HT-29 (cell line): ENCODE measurements at places on chromosomes 5 and 9.

GRCh38 chr5:111853748-111854147, 96.8 kb upstream of the NREP start:
- DNase-seq, result no peak

GRCh38 chr9:21340735-21341134, 5.5 kb upstream of the KLHL9 start:
- DNase-seq, result no peak

DNA sequence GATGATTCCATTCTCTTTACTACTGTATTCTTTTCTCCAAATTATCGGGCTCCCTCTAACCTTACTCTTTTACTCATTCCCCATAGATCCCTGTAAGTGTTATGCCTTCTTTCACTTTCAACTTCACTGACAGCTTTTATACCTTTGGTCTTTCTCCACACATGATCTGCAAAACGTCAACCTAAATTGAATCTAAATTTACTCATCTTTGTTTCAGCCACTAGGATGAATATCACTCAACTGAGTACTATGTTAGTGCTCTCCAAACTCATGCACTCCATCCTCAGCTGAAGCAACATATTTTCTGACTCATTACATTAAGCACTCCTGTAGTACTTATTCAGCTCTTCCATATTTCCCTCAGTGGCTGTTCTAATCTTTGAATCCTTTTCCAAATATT, 133.4 kb downstream of the ADAMTS19 start:
- no peak for DNase-seq

GRCh38 chr9:7909537-7909936, 110.0 kb upstream of the DMAC1 start:
- no peak for DNase-seq

DNA sequence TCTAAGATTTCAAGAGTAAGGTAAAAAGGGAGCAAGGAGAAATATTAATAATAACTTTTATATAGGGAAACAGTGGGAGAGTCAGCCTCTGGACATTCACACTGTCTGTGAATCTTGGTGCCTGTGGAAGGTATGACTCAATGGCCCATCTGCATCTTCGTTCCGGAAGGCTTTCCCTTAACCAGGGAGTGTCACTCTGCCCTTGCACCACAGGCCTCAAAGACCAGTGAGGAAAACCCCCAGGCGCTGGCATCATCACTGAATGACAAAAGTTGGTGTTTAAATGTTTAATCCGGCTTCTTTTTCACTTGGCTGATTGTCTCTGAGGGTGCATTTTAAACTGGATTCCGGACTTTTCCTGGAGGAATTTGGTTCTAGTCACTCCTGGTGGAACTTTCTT, 522.4 kb upstream of the TLE4 start:
- DNase-seq, result no peak

GRCh38 chr5:75886706-75887105, 169.5 kb upstream of the POC5 start:
- no peak for DNase-seq

DNA sequence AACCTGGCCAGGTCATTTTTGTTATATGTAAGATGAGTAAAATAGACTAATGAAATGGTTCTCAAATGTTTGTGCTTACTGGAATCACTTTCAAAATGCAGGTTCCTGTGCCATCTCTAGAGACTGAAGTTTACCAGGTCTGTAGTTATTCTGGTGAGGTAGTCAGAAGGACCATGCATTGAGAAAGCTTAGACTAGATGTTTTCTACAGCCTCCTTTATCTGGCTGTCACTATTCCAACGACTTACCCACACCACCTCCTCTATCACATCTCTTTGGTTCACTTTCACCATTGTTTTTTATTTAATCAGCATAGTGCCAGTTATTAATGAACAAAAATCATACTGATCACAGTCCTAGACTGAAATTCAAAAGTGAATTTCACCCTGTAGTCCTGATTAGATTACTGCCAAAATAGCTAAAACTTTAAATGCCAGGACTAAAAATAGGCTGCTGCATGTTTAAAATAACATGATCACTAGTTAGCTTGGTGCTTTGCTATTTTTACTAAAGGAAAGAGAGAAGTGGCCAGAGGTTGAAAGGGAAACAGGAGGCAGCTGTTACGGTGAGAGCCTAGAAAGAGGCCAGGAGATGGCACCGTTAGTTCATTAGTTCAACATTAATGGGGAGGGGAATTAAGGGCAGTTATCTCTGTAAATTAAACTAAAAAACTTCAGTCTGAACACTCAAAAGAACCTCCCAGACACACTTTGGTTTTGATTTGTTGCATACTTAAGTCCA, 13.9 kb upstream of the FNIP1 start:
- peak; percentile 33 for DNase-seq

DNA sequence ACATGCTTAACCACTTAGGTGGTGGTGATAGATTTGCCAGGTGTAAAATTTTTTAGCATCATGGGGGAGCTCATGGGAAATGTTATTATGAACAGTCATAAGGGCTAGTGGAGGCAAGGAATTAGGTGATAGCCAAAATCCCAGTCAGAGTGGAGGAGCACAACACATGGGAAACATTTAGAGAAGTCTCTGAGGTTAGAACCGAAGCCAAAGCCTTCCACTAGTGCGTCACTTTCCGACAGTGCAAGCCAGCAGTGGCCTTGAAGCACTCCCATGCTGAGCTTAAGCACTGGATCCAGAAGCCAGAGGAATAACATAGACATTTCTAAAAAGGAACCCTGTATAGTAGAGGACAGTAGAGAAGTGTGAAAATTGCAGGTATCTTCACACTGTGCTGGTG, 101.5 kb upstream of the SNX2 start:
- DNase-seq, result no peak

GRCh38 chr9:125258832-125259534, 2.6 kb upstream of the GAPVD1 start:
- no peak for DNase-seq

DNA sequence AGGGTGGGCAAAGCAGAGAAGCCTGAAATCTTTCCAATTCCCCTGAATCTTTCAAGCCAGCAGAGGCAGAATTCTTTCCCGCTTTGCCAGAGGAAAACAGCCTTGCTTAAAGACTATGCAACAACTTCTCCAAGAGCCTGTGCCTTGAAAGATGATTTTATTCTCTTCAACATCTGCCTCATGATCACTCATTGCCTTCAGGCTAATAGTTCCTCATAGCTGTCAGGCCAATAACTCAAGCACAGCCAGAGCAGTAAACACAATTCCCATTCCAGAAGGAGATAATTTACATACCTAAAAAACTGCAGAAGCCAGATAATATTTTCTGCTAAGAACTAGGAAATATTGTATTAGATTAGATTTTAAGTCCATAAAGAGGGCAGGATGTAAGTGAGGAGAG, 92.3 kb upstream of the PUM3 start:
- DNase-seq, result no peak

- no peak for DNase-seq
Observed at GRCh38 chr5:15103130-15103529, 231.6 kb upstream of the ANKH start.

DNA sequence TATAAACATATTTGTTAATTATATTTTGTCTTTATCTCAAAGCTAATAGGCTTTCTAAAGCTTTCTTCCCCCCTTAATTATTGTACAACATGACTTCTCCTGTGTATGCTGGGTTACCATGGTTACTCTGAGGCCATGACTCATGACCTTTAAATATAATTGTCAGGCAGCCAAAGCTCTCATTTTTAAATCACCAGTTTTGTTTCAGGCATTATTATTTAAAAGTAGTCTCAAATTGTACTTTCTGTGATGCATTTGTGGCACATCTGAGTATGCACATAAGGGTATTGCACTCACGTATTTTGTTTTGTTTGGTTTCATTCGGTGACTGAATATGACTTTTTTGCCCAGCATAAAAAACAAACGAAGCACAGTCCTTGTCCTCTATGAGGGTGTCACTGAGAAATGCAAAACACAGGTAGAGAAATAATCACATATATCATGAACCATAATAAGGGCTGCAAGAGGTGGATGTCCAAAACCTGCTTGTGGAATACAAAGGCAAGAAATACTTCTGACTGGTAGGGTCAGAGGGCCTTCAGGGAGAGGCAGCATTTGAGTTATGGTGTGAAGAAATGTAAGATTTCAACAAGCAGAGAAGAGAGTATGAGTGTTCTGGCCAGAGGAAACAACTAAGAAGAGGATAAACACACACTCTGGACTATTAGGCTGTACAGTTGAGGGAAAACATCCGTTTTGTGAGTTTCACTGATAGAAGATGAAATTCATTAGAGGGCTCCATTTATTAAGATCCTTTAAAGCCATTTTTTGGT, 2.1 kb downstream of the CCDC192 start:
- DNase-seq, result peak; percentile 58

DNA sequence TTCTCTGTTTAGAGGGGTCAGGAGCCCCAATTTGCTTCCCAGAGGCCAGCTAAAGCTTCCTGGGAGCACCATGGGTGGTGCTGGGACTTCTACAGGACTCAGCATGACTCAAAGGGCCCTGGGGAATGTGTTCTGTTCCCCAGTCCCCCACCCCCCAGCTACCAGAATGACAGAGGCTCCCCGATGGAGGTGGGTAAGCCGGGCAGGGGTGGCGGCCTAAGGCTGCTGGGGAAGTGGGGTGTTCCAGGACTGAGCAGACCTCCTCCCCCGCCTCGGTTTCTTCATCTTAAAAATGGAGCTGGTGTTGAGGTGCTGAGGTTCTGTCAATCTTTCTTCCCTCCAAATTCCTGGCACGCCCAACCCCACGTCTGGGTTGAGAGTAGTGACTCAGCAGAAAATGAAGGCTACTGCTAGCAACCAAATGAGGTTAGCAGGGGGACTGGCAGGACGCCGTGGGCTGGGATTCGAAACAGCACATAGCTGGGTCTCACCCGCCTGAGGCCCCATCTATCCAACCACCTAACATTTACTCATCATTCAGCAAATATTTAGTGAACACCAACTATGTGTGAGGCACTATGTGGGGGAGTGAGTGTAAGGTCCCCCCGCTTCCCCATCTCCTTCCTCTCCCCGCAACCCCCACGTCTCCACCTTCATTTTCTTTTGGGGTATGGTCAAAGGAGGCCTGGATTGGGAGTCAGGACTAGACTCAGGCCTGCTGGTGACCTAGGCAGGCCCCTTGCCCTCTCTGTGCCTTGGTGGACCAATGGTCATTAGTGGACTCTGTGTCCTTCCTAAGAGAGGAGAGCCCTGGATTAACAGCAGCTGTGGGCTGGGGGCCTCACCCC, 50.2 kb downstream of the C9orf50 start:
- peak; percentile 30 for DNase-seq

- no peak for DNase-seq
Observed at GRCh38 chr5:118777189-118777736, 211.1 kb downstream of the DTWD2 start.

DNA sequence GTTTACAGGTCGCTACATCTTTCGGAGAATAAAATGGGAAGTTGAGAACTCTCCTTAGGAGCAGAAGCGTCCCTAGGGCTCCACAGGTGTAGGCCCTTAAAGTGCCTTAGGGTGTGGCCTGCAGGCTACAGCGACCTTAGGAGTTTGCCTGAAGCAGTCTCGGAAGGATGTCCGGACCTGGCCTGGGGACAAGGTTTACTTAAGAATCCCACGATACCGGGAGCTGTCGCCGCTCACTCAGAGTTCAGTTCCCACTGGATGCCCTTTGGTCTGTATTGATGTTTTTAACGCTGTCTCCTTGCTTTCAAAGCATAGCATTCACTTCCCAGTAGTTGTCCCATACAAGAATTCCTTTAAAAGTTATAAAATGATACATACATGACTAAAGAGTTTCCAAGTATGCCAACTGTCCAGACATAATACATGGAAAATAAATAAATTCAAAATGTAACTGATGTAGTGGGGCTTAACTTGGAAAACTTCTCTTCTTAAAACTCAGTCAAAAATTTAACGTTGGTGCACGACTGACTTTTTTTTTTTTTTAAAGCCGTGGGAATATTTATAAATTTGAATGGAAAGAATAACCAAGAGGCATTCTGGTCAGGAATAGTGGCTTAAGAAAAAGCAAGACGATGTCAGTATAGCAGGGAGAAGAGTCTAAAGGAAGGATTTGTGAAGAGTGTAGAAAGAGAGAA, 848 bp downstream of the RAD50 start:
- DNase-seq, result peak; percentile 79

- no peak for DNase-seq
Observed at GRCh38 chr9:137082925-137083290, 3.9 kb upstream of the MAN1B1 start.

- no peak for DNase-seq
Observed at GRCh38 chr9:122684851-122685250, 9.9 kb downstream of the OR1L3 start.

GRCh38 chr5:75603371-75603770, 7.9 kb upstream of the ANKDD1B start:
- no peak for DNase-seq

DNA sequence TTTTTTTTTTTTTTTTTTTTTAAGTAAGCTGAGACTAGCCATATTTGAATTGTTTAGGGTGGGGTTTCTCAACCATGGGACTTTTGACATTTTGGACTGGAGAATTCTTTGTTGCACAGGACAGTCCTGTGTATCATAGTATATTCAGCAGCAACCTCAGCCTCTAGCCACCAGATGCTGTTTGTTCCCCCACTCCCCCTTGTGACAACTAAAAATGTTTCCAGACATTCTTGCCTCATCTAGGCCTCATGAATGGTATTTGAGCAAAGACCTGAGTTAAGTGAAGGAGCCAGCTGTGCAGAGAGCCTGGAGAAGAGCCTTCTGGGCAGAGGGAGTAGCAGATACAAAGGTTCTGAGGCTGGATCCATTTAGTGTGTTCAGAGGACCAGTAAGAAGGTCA, 155.9 kb downstream of the SGCD start:
- no peak for DNase-seq

- no peak for DNase-seq
Observed at GRCh38 chr5:147515269-147515668, 5.4 kb upstream of the DPYSL3 start.

DNA sequence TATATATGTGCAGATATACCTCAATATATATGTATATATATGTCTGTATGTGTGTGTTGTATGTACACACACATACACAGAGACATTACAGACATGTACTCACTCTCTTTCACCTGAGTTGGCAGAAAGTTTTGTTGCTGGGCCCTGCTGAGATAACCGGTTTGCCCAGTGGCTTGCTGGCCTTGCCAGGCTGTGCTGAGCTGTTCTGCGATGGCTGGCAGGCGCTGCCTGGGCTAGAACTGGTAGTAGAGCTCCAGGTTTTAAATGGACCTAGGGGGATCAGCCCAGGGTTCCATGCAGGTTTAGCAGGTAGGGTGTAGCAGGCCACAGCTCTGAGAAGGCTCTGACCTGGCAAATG, 394.3 kb downstream of the GADD45G start:
- DNase-seq, result peak; percentile 83

GRCh38 chr9:137496601-137497375, 37.7 kb upstream of the NSMF start:
- no peak for DNase-seq

- no peak for DNase-seq
Observed at GRCh38 chr9:91116211-91116610, 245.5 kb downstream of the AUH start.

- DNase-seq, result peak; percentile 25
Observed at GRCh38 chr5:77630114-77630680, 8.3 kb downstream of the OTP start.

GRCh38 chr5:65914641-65915196, 11.7 kb upstream of the ERBIN start:
- DNase-seq, result peak; percentile 69

GRCh38 chr5:140502834-140503233, 44.6 kb upstream of the EIF4EBP3 start:
- DNase-seq, result no peak
